ENCODE measurements at places on chromosomes 1 and 21. TPM values are rescaled to one million over a fixed set of nuclear protein-coding genes. Genes with fewer than 3 reads are reported as not detected.

DNA sequence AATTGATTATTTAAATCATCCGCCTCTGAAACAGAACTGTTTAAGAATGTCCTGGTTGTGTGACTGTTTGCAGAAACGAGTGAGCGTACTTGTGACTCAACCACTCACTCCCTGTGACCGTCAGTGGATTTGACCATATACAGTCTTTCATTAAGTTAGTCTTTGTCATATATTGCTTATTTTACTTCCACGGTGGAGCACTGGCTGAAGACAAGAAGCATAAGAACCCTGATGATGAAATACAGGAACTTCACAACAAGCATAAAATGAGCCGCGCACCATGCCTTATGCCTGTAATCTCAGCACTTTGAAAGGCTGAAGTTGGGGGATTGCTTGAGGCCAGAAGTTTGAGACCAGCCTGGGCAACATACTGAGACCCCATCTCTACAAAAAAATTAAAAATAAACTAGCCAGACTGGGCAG lies 194.0 kb downstream of the TOMM20 start:
- ATAC-seq: peak; percentile 33

DNA sequence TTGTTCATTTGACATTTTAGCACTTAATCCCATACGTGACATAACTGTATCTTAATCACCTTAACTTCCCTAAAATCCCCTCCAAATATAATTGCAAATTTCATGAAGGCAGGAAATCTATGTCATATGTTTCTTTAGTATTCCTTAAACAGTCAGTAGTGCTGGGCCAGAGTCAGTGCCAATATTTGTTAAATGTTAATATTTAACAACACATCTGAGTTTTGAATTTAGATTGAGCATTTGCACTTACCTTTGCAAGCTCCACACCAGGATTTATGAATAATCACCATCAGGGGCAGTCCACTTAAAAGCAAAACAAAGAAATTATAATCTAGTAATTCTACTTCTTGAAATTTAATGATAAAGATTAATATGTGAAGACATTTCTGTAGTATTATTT lies 5.3 kb downstream of the KTI12 start:
- ATAC-seq: no peak

- ATAC-seq: no peak
Measured at GRCh38 chr1:242718967-242719366, 194.5 kb upstream of the PLD5 start.

DNA sequence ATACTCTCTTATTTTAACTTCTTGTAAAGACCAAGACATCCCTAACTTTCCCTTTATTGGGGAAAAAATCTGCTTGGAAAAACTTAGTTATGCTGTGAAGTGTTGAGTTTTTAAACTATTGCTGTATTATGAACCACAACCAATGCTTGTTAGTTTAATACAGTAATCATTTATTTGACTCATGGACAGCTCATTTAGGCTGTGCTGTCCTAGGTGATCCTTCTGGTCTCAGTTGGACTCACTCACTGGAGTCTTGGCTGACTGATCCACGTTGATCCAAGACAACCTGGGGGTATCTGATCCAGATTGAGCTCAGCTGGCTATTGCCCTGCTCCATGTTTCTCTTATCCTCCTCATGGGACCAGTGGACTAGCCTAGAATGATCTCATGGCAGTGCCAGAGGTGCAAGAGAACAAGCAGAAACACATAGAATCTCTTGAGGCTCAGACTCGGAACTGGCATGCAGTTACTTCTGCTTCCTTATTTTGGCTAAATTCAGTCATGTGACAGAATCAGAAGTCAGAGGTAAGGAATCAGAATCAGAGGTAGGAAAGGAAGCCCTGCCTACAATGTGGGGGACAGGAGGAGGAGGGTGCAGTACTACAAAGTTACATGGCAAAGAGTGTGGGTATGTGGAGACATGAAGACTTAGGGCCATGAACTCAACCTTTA lies 156.5 kb downstream of the FGGY start:
- no peak for ATAC-seq

The EXO1 gene
- total RNA-seq: 32.3 TPM

- ATAC-seq: no peak
Measured at GRCh38 chr1:201212461-201213055, 21.9 kb downstream of the IGFN1 start.

DNA sequence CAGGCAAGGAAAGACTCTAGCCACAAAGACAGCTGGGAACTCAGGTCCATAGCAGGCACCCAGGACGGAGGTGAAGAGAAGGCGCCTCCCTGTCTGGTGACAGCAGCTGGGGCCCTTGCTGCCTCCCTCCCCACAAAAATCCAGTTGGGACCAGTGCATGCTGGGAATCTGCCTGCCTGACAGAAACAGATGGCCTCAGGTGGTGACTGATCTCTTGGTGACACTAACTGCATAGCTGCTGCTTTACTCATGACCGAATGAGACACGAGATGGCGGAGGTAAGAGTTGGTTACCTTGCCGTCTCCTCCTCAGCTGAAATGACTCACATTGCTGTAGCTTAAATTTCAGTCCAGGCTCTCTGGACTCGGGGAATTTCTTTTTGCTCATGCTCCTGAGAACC lies 130.3 kb downstream of the FGGY start:
- no peak for ATAC-seq

DNA sequence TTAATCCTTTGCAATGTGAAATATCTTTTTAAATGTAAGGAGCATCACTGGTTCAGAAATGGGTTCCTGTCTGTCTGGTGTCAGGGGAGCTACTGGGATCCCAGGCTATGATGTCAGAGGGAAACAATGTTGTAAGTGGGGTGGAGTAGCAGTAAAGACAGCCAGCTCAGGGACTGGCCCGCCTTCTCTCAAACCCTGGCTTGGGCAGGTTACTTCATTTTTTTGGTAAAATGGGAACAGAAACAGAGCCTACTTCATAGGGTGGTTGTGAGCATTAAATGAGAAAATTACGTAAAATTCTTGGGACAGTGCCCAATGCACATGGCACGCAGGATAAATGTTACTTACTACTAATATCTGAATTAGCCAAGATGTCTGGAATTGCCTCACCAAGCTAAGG lies 30.7 kb upstream of the IL20 start:
- no peak for ATAC-seq

GRCh38 chr1:227369102-227369760 lies 50.9 kb upstream of the CDC42BPA start:
- no peak for ATAC-seq

DNA sequence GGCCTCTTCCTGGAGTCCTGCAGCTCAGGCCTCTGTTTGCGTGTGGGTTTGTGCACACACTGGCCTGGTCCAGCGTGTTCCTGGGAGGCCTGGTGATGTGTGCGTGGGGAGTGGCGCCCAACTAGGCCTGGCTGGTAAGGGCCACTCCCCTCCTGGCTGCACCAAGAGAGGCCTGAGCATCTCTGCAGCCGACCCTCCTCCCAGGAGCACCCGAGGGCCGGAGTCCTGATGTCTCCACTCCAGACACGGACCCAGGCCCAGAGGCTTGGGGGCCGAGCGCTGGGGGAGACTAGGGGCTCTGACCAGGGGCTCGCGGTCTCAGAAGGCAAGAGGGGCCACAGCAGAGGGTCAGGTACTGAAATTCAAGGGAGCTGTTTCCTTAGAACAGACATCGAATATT lies 33.3 kb downstream of the MORN1 start:
- ATAC-seq: no peak

DNA sequence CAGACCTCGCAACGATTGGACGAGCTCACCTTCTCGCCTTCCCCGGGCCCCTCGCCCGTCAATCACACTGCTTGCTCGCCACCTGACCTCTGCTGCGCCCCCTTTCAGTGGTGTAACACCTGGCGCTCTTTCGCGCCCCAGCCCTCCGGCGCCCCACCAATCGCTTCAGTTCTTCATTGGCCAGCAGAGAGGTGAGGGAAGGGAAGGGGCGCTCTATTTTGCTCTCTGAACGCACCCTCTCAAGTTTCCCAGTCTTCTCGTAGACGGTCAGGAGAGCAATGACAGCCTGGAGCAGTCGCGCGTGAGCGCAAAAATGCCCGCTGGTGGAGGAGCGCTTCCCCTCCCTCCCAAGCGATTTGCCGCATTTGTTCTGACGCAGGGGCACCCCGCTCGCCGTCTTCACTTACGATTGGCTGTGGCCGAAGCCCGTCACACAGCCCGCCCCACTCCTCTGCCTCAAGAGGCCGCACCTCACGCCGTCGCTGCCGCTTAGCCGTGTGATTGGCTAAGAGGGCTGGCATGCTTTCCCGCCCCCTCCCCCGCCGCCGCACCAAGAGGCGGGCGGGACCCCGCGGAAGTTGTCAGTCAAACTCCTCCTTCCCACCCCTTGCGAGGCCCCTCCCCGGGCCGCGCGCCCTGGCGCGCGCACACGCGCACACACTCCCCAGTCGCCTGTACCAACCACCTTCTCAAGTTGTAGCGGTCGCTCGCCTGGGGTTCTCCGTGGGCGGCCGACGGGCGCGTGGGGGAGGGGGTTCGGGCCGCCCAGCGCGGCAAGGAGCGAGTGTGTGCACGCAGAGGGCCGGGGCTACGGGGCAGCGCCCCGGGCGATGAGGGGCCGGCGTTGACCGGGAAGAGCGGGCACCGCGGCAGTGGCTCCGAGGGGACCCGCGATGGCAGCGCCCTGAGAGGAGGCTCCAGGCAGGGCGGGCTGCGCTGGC lies at the start of gene PPP2R5A:
Gene PPP2R5A (plus strand): TSS at position 667 of the 941 bp plus-strand sequence. CDS start 701 bp downstream, outside the sequence.
- ATAC-seq: peak; percentile 92

DNA sequence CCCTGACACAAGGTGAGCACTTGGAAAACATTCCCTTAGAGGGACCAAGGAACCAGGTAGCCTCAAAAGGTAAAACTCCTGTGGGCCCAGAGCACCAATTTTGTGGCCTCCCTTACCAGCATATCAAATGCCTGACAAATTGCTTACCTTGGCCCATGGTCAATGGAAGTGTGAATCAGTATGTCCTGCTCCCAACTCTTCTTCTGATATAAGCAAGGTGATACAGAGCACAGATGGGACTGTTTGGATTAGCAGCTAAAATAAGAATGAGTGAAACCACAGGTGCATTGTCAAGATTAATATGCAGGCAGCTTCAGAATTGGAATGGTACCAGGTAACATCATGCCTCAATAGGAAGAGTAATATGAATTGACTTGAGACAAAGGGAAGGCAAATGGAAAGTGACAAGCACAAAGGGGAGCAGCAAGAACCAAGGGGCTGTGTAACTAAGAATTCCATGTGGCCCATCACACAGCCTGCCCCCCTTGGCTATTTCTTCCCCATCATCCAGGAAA lies 156.8 kb upstream of the KCND3 start:
- ATAC-seq: no peak

DNA sequence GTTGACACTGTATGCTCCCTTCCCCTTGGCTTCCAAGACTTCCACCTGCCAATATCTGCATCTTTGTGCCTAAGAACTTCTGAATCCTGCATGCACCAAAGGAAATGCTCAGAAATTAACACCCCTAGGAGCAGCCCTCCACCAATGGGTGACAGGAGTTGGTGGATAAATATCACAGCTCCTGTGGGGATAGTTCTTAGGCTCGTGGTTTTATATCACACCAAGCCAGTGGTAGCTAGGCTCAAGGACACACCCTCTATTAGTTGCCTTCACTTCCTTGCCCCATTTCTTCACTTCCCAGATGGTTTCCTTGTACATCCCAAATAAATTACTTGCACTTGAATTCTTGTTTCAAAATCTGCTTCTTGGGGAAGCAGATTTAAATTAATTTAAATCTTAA lies 16.9 kb upstream of the CDC14A start:
- ATAC-seq: no peak

DNA sequence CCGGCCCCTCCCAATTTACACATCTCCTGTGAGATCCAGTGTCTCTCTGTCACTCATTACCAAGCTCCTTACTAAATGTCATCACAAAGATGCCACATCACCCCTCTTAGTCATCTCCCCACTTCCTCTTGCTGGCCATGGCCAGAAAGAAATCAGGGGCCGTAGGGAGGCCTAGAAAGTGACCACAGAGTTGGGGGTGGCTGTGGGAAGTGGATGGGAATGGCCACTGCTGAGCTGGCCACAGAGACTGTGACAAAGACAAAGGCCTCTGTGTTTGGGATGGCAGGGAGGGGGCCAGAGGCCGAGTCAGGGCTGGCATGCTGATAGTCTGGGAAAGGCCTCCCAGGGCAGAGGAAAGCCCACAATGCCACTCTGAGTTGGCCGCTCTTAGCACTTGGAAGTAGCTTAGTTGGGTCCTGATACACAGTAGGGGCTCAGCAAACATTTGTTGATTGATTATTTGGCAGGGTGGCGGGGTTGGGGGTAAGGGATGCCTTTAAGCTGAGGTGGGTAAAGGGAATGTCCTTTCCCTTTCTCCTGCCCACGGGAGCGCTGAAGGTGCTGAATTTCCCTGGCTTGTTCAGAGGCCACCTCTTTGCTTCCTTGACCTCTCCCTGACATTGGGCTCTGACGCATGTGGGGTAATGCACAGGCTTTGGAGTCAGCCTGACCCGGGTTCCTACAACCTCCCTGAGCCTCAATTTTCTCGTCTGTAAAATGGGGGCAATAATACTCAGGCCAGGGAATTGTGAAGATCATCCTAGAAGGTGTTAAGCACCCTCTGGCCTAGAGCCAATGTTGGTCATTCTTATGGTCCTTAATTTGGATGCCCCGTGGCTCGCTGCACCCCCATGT lies 13.2 kb downstream of the NAV1 start:
- peak; percentile 28 for ATAC-seq

DNA sequence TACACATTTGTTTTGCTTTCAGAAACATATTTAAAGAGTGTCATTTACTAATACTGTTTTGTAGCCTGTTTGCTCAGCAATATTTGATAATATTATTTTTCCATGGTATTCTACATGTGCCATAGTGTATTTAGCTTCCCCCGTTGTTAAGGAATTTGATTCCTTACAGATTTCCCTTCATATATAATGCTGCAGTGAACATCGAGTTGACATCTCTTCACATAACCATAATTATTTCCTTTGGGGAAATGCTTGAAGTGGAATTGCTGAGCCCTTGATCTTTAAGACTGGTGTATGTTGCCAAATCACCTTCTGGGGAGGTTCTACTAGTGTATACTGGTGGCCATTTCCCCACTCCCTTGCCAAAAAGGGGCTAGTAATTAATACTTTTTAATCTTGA lies 42.6 kb downstream of the FAM163A start:
- ATAC-seq: no peak

GRCh38 chr1:167499664-167500101 lies 18.6 kb downstream of the CD247 start:
- peak; percentile 65 for ATAC-seq

All from activated T-helper 17 cell treated with anti-CD3 and anti-CD28 coated beads, Interleukin-2, amount 50 U/mL, for 72 hours (primary cell).